NCI-H510A treated with DMSO at 0.1 percent for 48 hours (cell line): ENCODE measurements at places on chromosomes 11 and 22.

GRCh38 chr11:17927681-17928343, 85.0 kb downstream of the SERGEF start:
- no peak for DNase-seq

DNA sequence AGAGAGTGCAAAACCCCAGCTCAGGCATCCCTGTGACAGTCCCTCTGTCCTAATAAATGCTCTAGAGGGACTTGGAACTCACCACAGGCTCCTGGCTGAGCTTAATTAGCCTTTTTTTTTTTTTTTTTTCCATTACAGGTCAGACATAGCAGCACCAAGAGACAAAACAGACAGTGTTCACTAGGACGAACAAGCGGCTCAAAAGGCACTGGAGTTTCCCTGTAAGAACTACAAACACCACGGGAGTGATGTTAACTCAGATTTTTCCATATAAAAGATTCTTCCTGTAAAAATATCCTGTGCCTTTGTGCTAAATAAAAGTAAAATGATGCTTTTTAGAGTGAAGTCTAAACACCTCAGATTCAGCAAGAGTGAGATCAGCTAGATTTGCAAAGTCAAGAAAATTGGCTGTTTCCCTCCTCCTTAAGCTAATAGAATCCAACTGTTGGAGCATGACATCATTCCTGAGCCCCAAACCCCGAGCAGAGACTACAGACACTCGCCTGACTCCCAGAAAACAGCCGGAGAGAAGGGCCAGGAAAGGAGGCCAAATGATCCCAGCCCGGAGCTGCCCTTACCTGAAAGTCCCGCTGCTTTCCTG, 101.0 kb upstream of the AKIP1 start:
- DNase-seq: no peak

DNA sequence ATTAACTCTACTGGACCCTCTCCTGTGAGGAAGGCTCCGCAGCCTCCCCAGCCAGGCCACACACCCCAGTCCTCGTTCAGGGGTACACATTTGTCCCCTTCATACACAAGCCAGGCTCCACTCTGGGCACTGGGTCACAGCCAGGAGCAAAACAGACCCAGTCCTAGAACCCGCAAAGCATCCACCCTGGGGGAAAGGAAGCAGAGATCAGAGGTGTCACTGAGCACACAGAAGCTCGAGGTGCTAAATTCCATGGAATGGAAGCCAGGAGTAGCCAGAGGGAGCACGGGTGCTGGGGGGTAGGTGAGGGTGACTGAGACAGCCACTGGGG, 43.6 kb upstream of the TH start:
- no peak for DNase-seq

DNA sequence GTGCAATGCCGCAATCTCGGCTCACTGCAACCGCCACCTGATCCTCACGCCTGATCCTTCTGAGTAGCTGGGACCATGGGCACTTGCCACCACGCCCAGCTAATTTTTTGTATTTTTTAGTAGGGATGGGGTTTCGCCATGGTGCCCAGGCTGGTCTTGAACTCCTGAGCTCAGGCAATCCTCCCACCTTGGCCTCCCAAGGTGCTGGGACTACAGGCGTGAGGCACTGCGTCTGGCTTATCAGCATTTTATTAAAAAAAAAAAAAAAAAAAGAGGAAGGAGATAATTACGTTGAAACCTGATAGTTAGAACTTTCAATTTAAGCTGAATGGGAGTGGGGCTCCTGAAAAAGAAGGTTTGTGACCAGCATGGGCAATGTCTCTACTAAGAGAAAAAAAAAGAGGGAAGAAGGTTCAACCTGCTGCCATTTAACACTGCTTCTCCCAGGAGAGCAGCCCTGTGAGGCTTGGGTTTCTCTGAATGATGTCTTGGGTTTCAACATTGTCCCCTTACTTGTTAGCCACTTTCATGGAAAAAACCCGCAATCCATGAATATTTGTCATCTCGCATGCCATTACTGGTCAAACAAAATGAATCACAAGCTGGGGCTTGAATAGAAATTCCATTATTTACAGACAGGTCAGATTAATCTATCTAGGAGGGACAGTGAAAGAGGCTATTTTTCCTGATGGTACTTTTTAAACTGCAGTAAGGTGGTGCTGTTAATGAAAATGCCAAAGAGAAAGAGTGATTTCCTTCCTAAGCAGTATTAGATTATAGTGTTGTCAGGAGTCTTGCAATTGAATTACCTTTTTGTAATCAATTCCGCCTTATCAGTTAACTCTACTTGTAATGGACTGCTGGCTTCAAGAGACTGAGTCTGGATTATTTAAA, 72.5 kb downstream of the PACS1 start:
- DNase-seq: no peak

DNA sequence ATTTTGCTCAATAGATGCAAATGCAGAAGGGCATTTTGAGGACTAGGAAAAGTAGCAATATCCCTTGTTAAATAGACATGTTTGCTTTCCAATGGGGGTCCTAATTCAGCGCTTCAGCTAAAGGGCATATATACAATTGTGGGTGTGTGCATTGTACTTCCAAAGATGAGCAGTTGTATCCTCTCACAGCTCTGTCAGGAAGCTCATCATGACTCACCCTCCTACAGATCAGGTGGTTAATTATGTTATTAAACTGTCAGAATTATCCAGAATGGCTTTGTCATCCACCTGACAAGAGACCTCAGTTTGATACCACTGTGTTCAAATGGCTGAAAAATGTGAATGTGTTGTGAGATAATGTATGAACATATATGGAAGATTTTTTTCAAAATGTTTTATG, 252.2 kb upstream of the MTNR1B start:
- no peak for DNase-seq
